DMS53 (cell line): ENCODE measurements at places on chromosomes 11 and 22.

- DNase-seq = no peak
These were observed 482.0 kb downstream of the KCNA4 start for GRCh38 chr11:29534836-29535235.

DNA sequence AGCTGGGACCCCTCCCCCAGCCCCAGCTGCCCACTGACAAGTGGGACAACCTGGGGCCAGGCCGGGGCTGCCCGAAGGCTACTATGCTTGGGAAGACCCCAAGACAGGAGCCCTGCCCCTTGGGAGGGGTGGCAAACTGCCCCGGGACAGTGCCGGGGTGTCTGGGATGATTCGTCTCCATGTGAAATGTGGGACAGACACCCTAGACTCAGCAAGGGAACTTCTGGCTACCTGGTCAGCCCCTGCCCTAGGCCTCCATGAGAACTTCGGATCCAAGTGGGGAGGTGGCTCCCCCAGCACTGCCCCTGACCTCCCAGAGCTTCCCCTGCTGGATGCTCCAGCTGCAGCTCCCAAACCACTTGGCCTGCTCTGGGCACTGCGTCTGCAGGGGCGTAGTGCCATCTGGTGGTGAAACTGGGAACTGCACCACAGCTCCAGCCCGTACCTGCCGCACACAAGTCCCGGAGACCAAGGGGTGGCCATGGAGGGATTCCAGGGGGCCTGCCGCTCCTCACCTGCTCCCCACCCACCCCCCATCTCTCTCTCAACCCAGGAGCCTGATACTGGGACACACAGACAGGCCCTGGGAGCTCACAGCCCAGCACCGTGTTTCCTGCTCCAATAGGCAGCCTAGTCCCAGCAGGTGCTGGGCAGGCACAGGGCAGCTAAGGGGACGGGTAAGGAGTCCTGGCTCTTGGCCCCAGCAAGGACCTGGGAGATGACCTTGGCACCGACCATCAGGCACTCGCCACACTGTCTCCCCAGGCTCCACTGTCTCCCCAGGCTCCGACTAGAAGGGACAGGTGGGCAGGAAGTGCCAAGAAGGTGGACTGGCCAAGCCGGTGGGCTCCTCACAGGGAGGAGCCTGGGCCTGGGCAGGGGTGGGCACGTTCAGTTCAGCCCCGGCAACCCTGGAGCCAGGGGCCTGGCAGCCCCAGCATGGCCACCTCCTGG is 194.1 kb downstream of the IGLL1 start:
- peak; percentile 62 for DNase-seq

DNA sequence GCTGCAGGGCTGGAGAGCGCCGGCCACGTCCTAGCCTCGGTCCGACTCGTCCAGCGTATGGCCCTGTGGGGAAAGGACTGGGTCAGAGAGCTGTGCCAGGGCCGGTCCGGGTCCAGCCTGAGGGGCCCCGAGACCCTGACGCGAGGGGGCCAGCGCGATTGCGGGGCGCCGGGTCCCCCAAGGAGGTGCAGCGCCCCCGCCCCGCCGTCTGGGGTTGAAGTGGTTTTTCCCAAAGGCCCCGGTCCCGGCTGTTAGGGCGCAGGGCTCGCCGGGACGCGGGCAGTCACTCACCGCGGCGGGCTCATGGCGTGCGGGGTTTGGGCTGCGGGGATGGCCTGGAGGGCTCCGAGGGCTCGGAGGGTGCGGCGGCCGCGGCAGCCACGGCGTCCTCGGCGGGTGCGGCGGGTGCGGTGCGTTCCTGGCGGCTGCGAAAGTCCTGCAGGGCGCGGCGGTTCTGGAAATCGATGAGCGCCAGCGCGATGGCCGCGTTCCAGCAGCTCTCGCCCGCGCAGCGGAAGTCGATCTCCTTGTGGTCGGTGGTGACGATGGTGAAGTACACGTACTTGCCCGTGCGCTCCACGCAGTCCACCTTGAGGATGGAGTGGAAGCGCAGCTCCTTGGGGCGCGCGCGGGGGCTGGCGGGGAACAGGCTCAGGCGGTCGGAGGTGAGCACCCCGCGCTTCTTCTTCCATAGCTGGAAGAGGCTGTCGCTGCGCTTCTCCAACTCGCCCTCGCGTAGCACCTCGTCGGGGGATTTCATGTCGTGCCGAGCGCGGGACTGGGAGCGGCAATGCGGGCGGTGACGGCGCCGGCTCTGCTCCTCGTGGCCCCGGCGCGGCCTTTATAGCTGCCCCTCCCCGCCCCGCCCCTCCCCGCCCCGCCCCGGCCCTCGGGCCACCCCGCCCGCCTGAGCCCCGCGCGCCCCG is at the start of gene PHLDA2:
PHLDA2 (minus strand) TSS at position 816 of the 926 bp plus-strand sequence; CDS start at position 760, 56 bp downstream.
- DNase-seq = peak; percentile 90

DNA sequence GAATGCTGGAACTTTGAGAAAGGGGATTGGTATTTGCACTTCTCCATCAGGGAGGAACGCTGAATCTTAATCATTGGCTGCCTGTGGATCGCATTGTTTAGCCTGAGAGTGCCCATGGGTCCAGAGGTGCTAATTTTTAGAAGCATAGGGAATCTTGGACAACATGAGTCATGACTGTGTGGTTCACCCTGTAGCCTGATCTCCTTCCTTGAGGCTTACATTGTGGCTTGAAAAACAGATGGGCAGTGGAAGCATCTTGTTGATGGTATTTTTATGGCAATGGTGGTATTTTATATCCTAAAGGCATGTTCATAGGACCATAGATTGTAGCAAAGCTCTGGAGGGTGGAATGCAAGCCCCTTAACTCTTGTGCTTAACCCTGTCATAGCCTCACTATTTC is 99.2 kb upstream of the DBX1 start:
- no peak for DNase-seq

DNA sequence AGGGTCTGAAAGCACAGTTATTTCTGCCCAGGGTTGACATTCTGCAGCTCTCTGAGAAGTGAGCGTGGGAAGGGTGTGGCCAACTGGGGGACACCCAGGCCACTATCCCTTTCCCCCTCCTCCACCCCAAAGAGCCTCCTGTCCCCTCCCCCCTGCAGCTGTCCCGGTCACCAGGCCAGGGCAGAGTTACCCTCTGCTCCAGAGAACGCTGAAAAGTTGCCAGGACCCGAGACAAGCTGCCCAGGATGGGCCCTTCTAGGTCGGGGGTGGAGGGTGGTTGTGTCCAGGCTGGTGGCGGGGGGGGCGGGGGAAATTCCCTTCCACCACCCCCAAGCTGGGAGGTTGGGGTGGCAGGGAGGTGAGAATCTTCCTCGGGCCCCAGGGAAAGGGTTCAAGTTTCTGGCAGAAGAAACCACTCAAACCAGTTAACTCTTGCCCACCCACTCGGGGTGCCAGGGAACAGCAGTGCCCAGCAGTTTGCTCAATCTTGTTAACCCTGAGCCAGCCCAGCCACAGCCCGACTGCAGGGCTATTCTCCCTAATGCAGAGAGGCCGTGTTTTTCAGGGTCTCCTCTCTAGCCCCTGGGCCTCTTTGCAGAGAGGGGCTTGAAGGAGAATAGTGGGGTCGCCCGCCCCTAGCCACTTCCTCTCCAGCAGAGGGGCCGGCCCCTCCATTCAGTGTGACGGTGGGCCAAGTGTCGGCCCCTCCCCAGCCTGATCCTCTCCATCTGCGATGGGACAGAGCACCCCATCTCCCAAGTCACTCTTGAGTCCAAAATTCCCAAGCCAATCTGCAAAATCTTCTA is 697 bp downstream of the LGALS1 start:
- DNase-seq = no peak

DNA sequence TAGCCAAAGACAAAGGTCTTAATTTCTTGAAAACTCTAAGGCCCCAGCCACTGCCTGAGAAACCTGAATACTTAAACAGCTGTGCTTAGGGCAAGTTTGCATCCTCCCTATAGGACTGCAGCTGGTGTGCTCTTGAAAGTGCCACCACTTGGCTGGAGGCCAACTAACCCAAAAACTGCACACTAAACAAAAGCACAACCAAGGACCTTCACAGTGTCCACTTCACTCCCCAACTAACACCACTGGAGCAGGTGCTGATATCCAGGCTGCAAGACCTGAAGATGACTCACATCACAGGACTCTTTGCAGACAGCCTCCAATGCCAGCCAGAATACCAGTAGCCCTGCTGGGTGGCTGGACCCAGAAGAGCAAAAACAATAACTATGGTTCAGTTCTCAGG is 357.7 kb upstream of the ARHGAP42 start:
- peak; percentile 93 for DNase-seq

- DNase-seq = no peak
These were observed 37.9 kb downstream of the IZUMO1R start for GRCh38 chr11:94342250-94342649.

DNA sequence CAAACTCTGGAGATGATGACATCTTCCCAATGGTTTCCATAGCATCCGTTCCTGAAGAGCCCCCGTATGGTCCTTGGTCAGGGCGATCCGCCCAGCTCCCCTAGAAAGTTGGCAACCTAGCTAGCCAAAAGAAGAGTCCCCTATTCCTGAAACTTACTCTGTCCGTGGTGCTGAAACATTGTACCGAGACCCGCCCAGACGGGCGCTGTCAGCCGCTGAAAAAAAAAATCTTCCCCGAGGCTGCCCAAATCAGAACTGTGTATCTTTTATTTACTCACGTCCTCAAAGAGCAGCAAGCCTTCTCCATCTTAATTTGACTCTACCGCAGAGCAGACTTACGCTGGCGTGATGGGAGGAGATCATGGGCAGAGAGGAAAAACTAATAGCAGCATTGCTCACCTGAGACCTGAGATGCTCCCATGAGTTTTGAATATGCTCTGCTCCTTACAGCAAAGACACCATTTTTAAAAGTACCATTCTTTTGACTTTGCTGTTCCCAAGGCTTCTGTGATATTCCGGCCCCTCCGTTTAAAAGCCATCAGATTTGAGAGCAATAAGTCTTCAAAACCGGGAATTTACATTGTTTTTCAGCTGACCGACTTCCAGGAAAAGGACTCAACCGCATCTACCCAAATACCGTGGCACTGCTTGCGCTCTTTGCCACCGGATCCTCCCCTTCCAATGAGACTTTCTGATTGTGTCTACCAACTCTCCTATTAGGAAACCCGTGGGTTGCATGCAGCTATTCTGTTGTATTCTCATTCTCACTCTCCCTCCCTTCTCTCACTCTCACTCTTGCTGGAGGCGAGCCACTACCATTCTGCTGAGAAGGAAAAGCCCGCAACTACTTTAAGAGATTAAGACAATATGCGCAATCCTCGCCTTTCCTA is at the start of gene SLC17A6:
SLC17A6 (plus strand) TSS at position 786 of the 890 bp plus-strand sequence. CDS start 153 bp downstream, outside the sequence.
- DNase-seq = peak; percentile 44

- DNase-seq = no peak
These were observed 6.8 kb downstream of the KRTAP5-11 start for GRCh38 chr11:71575723-71576424.

DNA sequence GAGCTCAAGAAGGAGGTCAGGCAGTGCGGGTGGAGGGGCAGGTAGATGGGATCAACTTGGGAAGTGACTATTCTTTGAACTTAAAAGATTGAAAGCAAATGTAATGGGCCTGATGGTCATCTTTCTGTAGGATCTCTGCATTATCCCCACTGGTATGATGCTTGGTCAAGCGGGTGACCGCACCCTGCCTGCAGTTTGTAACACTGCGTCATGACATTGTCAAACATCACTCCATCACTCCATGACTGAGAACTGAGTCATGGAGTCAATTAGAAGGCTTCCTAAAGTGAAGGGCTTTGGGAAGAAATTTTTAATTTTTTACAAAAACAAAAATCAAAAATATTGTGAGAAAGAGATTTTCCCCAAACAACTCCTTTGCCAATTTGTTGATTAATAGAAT is 62.4 kb upstream of the BMAL1 start:
- DNase-seq = no peak

DNA sequence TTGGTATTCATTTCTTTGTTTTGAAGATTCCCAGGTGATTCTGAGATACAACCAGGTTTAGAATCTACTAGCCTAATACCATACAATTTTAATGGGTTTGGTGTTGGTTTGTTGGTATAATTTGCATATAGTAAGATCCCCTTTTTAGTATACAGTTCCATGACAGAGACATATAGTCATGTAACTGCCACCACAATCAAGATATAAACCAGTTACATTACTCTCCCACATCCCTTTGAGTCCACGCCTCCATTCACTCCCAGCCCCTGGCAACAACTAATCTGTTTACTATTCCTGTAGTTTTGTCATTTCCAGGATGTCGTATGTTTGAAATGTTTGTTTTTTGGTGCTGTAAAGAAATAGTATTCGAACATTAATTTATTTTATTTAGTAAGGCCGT is 4.3 kb downstream of the ASRGL1 start:
- no peak for DNase-seq

DNA sequence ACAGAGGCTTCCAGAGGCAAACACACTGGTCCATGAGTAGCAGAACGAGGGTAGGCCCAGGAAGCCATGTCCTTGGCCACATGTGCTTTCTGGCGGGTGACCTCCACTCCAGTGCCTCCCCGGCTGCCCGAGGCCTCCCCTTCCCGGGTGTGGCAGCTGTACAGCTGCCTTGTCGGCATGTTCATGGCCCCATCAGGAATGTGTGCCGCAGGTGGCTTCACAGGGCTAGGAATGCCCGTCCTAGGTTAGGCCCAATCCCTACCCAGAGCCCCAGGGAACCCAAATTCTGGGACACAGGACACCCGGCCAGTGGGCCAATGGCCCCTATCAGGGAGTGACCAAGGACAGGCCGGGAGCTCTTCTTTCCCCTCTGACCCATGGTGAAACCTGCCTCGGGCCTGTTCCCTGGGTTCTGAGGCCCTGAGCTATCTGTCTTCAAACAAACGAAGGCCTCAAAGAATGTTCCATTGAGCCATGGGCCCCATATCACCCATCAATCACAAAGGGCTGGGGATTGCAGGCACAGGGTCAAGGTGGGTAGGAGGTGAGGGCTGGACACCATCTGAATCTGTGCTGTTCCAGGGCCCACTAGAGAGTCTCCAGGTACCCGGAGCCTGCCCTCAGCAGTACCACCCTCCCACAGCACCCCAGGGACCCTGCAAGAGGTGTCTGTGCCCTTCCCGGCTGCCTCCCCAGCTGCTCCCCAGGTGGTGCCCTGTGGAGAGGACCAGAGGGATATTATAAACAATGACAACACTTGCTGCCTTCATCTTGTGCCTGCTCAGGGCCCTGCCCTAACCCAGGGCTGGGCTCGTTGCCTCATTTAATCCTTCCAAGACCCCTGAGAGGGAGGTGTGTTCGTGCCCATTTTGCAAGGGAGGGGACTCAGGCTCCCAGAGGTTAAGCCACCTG is 4.0 kb upstream of the CDKN1C start:
- no peak for DNase-seq

- DNase-seq = peak; percentile 91
These were observed 43.8 kb downstream of the TRMU start for GRCh38 chr22:46379066-46379930.

- peak; percentile 77 for DNase-seq
These were observed 43.2 kb downstream of the PANX1 start for GRCh38 chr11:94171693-94172440.

DNA sequence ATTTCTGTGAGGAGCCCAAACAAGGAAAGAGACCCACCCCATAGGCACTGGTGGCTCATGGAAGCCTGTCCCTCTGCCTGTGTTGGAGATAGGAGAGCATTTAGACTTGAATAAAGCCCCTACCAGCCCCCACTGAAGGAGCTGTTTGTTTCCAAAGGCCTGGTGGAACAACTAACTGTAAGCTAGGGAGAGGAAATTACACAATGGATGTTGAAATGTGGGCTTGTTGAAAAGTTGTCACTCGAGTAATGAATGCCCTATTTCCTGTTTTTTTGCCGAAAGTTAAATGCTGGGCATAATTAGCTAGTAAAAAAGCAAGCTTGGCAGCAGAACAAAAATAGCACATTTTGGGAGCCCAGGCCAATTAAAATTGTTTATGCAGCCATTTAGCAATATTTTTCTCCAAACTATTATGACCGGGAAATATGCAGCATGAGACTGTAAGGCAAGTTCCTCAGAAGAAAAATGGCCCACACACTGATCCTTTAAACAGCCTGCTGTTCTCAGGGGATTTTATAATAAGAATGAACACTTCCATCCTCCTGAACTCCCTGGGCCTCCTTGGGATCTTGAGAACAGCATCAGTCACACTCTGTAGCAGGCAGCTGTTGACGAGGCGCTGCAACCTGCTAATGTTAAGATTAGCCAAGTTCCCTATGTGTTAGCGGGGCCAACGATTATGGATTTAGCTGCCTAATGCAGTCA is 38.6 kb upstream of the LMO2 start:
- DNase-seq = no peak
